ENCODE measurements at places on chromosomes 16 and 17.

GRCh38 chr17:2023692-2024571 is 1.2 kb downstream of the RTN4RL1 start:
- DNase-seq: no peak

DNA sequence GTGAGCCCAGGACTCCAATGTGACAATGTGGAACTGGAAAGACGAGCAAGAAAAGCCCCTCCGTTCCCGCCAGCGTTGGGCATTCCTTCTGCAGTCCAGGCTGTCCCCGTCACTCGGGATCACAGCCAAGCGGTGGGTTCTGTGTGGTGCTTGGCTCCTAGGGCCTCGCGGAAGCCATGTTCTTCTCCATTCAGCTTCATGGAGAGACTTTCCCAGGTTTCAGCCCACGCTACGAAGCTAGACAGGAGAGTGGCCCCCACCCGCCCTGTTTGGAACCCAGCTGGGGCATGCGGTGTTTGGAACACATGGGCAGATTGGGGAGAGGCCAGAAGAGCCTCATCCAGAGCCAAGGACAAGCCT is 5.8 kb downstream of the LMF1 start:
- DNase-seq: no peak

DNA sequence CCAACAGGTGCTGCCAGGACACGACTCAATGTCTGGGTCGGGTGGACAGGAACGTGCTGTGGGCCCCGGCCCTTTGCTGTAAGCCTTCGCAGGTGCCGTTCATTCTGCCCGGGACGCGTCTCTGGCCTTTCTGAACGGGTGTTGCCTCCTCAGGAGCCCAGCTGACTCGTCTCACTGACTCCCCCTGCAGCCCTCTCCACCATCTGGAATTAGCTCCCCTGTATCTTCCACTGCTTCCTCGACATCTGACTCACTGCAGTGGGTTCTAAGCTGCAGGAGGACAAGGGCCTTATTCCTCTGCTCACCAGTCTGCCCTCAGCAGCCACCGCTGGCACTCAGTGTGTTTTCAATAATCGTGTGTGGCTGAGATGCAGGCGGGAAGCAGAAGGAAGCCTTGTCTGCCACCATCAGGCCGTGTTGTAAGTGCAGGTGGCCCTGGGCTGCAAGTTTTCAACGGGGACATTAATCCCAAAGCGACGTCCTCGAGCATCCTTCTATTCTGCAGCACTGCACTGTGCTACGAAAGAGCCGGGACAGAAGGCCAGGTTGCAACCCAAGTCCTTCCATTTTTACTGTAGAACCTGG is 256.2 kb downstream of the FOXL1 start:
- no peak for DNase-seq

DNA sequence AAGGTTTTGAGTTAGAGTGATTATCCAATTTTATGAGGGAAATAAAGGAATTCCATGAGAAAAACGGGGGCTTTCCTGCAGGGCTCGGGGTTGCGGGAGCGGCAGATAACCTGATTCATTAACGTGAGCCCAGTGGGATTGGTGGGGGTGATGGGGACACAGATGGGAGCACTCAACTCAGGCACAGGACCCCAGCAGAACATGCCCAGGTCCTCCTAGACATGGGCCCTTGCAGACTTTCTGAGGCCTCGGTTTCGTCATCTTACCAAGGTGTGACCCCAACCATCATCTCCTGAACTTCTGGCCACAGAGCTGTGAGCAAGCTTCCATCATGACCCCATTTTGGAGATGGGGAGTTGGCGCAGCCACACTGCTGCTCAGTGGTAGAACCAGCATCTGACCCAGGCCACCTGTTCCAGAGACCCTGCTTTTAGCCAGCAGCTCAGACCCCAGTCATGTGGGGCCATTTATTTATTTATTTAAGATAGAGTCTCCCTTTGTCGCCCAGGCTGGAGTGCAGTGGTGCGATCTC is 22.3 kb downstream of the CARHSP1 start:
- no peak for DNase-seq

GRCh38 chr17:66466106-66466820 is 163.8 kb downstream of the PRKCA start:
- DNase-seq: no peak

- peak; percentile 67 for DNase-seq
Measured at GRCh38 chr17:49708515-49709183, 885 bp upstream of the SLC35B1 start.

DNA sequence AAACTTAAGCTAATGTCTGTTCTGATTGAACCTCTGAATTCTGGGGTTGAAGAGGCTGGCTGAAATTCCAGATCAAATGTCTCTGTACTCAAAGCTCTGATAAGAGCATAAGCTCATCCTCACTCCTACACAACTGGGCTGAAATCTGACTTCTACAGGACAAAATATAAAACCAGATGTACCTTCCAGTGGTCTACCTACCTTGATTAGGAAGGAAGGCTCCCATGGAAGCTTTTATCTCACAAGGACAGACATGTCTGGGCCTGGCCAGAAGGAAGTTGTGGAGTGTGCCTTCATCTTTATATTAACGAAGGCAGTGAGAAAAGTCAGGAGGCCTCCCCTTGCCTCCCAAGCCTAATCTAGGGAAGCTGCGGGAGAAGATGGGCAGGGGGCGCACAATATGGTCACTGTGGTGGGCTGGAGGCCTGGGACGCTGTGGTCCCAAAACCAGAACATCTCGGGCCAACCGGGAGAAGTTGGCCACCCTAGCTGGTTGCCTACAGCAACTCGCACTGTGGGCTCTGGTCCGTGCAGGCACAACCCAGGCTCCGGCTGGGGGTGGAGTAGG is 55.6 kb upstream of the LRRC37A3 start:
- DNase-seq: peak; percentile 64

DNA sequence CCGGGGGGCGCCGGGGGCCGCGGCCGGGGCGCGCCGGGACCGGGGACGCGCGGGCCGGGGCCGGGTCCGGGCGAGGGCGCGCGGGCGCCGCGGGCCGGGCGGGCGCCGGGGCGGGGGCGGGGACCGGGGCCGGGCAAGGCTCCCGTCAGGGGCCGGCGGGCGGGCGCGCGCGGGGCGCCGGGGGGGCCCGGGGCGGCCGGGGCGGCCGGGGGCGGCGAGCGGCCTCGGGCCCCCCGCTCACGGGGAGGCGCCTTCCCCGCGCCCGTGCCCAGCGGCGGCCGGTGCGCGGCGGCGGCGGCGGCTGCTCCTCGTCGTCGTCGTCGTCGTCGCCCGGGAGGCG is 563 bp downstream of the ZCCHC14 start:
- peak; percentile 53 for DNase-seq

GRCh38 chr16:16122264-16122663 is 101.0 kb downstream of the ABCC6 start:
- DNase-seq: peak; percentile 24

DNA sequence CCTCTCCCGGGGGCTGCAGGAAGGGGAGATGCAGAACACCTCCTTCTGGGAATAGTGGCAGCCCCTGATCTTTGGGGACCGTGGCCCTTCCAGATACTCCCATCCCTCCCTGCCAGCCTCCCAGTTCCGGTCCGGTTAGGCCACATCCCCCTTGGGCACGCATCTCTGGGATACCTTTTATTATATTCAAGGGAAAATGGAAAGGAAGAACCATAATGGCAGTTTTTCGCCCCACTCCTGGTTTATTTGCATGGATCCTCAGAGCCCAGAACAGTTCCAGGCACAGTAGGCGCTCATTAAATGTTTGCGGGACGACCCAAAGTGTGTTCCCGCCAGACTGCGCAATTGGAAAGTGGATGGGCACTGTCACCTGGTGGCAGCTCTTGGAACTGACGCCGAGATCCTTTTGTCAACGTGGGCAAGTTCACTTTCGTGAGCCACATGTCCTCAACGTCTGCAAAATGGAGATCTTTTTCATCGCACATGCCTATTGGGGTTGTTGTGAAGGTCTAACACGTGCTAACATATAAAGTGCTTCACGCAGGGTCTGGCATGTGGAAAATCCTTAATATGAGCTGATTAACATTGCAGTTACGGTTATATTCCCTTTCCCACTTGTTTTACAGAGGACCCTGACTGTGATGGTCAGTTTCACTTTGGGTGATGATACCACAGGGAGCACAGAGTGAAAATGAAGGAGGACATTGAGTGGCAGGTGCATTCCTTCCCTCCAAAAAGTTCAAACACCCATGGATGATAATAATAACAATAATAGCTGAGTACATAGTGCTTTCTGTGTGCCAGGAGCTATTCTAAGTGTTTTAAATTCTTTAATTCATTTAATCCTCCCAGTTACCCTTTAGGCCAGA is 1.7 kb upstream of the GPRC5B start:
- DNase-seq: peak; percentile 83
